ENCODE measurements at places on chromosomes 3 and 15.

DNA sequence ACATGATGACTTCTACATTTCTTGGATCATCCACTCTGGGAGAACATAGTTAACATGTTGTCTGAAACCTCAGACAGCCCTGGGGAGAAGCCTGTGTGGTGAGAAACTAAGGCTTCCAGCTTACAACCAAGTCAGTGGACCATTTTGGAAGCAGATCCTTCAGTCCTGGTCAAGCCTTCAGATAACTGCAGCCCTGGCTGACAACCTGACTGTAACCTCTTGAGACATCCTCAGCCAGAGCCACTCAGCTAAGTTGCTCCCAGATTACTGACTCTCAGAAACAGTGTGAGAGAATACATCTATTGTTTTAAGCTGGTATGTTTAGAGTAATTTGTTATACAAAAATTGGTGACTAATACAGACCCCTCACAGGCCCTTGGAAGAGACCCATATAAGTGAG lies 50.9 kb upstream of the KPNA4 start:
- no peak for DNase-seq

GRCh38 chr3:62724503-62724902 lies 150.7 kb downstream of the CADPS start:
- DNase-seq, result no peak

DNA sequence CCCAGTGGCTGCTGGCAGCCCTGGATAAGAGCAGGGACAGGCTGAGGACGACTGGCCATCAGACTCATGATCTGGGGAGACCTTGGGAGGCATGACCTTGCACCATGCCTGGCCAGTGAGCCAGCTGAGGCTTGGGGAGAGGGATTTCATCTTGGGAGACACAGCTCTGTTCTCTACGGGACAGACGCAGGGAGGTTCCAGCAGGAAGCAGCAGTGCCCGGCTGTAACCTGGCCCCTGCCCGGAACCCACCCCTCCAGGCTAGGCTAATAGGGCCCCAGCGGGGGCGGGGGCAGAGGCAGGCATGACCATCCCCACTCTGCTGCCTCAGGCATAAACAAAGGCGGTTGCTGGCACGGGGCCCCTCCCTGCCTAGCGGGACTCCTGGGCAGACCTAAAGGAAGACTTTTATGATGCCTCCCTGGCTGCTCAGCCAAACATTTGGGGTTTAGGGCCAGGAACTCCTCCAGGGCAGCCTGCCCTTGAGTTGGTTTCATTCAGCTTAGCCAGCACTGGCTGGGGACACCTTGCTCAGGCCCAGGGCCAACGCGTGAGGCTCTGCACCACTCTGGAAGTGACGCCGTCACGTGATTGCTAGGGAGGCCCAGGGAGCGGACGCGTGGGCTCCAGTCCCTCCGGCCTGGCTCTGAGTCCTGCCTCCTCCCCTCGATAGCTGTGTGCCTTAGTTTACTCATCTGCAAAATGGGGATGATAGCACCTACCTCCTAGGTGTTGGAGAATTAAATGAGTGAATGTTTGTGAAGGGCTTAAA lies 27.6 kb downstream of the HDAC11 start:
- peak; percentile 19 for DNase-seq

DNA sequence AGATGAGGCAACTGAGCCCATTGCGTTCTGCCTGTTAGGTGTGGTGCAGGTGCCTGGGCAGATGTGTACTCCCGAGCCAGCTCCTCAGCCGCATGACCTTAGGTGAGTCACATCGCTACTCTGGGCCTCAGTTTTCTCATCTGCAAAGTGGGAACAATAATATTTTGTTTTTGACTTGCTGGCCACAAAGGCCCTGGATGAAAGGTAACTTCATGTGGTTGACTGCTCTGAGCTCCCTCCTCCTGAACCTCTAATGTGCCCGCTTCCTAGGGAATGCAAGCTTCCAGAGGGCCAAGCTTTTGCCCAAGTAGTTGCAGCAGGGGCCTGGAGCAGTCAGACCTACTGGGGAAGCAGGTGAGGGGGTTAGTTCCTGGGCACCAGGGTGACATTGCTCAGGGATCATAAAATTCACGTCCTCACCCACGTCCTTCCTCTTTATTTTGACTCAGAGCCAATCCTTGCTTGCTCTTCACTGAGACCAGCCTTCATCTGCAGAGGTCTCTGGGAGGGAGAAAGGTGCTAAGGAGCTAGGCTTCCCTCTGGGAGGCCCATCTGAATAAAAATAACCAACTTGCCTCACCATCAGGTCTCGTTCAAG lies 149.0 kb upstream of the TLE3 start:
- no peak for DNase-seq

- no peak for DNase-seq
Observed at GRCh38 chr3:105656651-105657504, 211.9 kb downstream of the CBLB start.

All from amniotic epithelial cell (primary cell).